MV-4-11 (cell line): ENCODE measurements at places on chromosomes 5 and 9.
A peak's percentile ranks its signal among the peaks of the same experiment; 100 is the strongest.

DNA sequence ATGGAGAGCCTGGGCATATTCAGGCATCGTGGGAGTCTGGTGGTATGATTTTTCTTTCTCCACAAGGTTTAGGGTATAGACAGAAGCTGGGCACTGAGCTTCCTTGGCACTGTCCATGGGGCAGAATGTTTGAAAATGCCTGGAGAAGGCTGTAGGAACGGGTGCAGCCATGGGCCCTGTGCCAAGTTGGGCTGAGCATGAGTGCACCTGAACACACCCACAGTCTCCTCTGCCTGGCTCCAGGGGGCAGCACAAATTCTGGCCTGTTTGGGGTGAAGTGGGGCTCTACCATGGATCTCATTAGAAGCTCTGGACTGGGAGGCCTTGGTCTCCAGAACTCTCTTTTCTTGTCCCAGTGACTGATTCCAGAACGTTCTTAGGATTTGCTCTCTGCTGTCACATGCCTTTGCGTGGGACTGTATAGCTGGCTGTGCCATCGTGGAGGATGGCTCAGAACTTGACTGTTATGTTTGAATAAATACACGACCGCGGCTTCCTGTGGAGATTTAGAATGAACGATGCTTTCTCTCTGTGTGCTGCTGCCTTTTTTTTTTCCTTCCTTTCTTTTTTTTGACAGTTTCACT, 229.8 kb downstream of the FANCC start:
- DNase-seq = no peak

- DNase-seq = peak; percentile 31
Observed at GRCh38 chr9:2418619-2419018, 203.0 kb upstream of the VLDLR start.

- DNase-seq = no peak
Observed at GRCh38 chr5:100788417-100788816, 114.7 kb downstream of the ST8SIA4 start.

GRCh38 chr5:81794226-81794625, 43.3 kb upstream of the SSBP2 start:
- no peak for DNase-seq

DNA sequence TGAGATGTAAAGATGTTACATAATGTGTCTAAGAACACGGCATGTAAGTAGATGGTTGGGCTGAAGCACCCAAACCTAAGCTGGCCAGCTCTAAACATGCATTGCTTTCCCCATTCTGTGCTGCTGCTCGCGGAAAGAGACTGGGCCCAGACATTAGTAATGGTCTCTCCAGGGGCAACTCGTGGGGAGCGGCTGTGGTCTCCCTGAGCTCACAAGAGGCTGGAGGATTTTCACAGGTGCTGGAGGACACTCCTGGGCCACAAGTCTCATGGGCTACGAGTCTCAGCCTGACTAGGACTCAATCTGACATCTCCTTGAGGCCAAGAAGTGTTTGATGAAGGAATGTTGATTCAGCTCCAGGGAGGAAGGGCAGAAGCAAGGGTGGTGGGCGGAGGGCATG, 92.7 kb upstream of the PTCH1 start:
- DNase-seq = no peak

GRCh38 chr5:139082813-139083498, 115.2 kb downstream of the SIL1 start:
- no peak for DNase-seq

GRCh38 chr5:80877592-80877991, 82.6 kb upstream of the RASGRF2 start:
- no peak for DNase-seq

- no peak for DNase-seq
Observed at GRCh38 chr9:134829356-134829937, 51.2 kb upstream of the FCN2 start.

DNA sequence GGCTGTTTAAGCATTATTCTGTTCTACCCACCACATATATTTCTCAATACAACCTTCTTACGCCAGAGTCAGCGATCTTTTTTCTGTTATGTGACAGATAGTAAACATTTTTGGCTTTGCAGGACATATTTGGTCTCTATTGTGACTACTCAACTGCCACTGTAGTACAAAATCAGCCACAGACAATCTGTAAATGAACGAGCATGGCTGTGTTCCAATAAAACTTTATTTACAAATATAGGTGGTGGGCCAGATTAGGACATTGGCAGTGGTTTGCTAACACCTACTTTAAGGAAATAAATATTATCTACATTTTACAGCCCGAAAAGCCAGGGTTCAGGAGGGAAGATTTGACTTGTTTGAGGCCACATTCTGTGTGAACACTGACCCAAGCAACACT, 40.2 kb upstream of the FBXW11 start:
- peak; percentile 14 for DNase-seq

GRCh38 chr5:140349244-140349643, 2.8 kb upstream of the HBEGF start:
- no peak for DNase-seq

- DNase-seq = no peak
Observed at GRCh38 chr9:114867327-114867726, 61.5 kb upstream of the TNFSF15 start.

DNA sequence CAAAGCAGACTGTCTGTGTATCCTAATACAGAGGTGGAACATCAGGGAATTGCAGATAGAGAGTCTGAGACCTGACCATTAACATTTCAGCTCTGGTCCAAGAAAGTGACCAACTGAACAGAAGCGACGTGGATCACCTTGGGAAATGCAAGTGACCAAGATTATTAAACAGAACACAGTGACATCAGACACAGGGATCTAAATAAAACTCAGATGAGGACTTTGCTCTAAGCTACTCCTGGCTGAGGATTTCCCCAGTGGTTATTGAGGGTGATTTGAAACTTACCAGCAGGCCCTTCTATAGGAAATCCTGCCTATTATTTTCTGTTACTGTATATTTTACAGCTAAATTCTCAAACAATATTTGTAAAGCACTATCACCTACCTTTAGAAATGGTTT, 436.0 kb downstream of the TMEM38B start:
- DNase-seq = no peak

- DNase-seq = no peak
Observed at GRCh38 chr9:16485575-16486321, 384.7 kb downstream of the BNC2 start.

DNA sequence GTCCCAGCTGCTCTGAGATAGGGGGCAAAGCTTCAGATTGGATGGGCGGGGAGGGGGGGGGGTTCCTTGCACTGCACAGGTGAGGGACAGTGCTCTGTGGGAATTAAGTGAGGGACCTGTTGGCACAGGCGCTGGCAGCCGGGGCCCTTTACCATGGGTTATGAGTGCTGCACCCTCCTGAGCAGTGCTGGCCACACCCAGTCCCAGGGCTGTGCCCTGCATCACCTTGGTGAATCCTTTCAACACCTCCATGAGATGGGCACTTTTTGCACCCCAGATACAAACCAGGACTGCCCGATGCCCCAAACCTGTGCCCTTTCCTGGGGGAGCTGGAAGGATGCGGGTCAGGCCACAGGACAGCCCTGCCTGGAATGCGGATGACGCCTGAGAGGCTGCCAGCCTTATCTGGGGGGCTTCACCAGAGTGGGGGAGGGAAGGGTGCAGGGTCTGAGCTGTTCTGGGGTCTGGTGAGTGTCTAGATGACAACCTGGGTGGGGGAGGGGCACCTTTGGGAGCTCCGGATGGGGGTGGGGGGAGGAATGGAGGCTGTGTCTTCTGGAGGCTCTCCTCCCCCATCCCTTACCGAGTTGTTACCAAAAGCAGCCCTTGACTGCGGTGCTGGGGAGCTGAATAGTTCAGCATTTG, 5.2 kb downstream of the CRB2 start:
- no peak for DNase-seq

- DNase-seq = no peak
Observed at GRCh38 chr5:58264276-58264675, 195.6 kb downstream of the PLK2 start.

GRCh38 chr9:80775530-80775929, 913.8 kb downstream of the TLE1 start:
- no peak for DNase-seq

- DNase-seq = no peak
Observed at GRCh38 chr5:153209016-153209415, 281.5 kb upstream of the GRIA1 start.

- DNase-seq = no peak
Observed at GRCh38 chr9:108100571-108100970, 611.0 kb upstream of the KLF4 start.

DNA sequence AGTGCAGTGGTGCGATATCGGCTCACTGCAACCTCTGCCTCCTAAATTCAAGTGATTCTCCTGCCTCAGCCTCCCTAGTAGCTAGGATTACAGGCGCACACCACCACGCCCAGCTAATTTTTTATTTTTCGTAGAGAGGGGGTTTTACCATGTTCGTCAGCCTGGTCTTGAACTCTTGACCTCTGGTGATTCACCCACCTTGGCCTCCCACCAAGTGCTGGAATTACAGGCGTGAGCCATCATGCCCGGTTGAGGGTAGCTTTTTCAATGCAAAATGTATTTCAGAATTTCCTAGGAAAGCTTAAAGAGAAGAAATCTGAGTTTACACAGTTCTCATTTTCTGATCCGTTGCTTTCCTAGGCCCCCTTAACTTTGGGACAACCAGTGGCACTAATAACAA, 15.7 kb downstream of the BDP1 start:
- DNase-seq = no peak

GRCh38 chr9:115378241-115378640, 260.3 kb upstream of the TNC start:
- DNase-seq = no peak

GRCh38 chr9:123710299-123710698, 219.6 kb downstream of the DENND1A start:
- DNase-seq = no peak

- DNase-seq = no peak
Observed at GRCh38 chr9:18007621-18008020, 428.8 kb downstream of the SH3GL2 start.

DNA sequence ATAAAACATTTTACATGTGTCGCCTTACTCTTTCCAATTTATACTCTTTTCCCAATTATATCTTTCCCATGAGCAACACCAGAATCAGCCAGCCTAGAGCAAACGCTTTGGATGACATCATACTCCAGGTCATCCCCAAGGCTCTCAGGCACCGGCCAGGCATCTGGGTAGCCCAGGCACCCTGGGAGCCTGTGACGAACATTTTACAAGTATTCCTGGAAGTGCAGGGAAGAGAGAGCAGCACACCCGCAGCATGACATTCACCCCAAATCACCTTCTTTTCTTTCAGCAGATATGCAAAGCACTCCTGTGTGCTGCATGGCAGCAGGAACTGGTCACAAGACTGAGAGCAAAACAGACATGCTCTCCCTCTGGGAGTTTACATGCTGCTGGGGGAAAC, 75.7 kb upstream of the SMIM23 start:
- no peak for DNase-seq

GRCh38 chr9:111131211-111131610, 92.9 kb upstream of the LPAR1 start:
- peak; percentile 42 for DNase-seq

GRCh38 chr5:146068977-146069779, 36.2 kb downstream of the PLAC8L1 start:
- no peak for DNase-seq

DNA sequence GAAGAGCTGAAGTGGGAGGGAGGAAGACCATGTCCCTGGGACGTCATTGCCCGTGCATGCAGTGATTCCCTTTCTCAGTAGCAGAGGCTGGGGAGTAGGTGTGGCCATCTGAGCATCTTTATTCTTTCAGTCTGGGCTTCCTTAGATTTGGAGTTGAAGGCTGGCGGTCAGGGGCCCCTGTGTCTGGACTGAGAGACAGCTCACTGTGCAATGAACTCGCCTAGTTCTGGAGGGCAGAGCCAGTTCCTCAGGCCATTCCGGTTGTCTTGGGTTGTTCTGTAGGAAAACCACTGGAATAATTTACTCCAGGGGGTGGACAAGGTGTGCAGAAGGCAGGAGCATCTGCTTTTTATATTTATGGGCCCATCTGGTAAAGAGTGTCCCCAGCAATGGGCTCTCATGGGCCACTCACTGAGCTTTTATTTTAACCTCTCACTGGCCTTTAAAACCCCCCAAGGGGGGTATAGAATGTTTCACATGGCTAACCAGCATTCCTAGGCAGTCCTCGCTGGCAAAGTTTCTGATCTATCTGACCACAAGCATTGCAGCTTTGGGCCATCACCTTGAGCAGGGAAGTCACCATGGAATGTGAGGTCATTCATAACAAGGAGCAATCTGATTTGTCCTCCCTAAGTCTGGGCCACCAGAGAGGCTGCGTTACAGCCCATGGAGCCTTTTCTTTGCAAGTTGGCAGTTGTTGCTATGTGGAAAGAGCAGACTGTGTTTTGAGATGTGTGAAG, 9.2 kb downstream of the STC2 start:
- no peak for DNase-seq

- DNase-seq = no peak
Observed at GRCh38 chr5:158869092-158869491, 230.6 kb downstream of the EBF1 start.

GRCh38 chr5:90932052-90932699, 373.6 kb downstream of the ADGRV1 start:
- DNase-seq = peak; percentile 25

- DNase-seq = peak; percentile 26
Observed at GRCh38 chr9:91253488-91253887, 108.2 kb downstream of the AUH start.

- no peak for DNase-seq
Observed at GRCh38 chr9:93413530-93413929, 38.0 kb upstream of the FAM120A start.

DNA sequence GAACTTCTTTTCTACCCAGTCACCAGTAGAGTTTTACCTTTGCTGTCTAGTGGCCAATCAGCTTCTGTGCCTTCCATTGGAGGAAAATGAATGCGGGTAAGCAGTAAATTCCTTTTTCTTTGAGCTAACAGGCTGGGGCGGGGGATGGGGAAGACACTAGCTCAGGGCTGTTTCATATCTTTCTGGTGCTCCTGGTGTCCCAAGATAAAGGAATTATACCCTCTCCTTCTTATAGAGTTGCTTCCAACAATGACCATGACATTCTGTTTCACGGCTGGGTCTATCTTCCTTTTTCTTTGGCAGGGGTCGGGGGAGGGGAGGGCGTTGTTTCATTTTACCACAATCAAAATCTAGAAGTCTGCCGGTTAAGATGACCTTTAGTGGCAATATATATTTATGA, 51.2 kb upstream of the RPS23 start:
- no peak for DNase-seq

DNA sequence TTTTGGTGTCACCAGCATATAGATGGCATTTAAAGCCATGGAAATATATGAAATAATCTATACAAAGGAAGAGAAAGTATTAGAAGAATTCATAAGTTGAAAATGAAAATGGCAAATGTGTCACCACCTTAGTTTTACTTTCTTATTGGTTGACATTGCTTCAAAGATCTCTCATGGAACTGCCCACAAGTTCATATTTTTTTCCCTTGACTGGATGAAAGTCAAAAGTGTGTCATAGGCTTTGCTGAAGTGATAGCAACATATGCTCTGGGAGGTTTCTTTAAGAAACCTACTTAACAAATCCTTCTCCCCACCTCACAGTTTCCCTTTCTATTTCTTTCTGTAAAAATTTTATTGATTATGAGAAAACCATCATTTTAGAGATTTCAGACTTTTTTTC, 127.2 kb downstream of the VPS13A start:
- no peak for DNase-seq
